CD4-positive, alpha-beta T cell treated with Interleukin-1 beta for 1 hour (primary cell): ENCODE measurements at places on chromosomes 12 and 14.
A peak's percentile ranks its signal among the peaks of the same experiment; 100 is the strongest.

DNA sequence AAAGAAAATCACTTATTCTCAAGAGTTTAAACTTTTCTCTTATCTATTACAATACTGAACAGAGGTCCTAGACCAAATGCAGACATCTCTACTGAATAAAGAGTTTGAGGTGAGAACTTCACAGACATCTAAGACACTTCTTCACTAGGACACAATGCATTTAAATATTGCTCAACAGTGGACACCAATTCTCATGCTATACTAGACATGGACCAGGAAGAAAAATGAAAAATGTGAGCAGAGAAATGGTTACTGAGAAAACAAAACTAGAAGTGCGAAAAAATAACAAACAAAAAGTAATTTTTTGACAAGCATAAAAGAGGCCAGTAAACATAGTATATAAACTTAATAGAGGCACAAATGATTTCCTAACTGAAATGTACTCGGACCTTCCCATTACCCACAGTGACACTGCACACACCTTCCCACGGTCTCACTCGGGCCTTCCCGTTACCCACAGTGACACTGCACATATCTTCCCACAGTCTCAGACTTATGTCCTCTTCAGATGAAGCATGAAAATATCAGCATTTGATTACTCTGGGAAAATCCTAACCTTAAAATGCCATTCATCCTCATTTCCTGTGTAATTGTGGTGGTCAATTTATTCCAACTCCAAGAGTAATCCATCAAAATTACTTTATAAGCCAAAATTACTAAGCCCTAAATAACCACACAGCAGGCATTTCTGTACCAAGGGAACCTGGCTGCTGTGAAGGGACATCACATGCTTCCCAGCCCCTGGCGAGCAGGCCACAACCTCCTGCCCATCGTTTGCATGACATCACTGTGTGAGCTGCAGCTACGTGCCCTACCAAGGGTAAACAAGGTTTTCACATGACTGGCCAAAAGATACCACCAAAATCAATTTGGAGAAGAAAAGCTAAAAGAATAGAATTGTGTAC, 6.4 kb downstream of the SLC15A4 start:
- peak; percentile 57 for DNase-seq

- no peak for DNase-seq
Observed at GRCh38 chr14:25411781-25412757, 362.1 kb upstream of the STXBP6 start.

- no peak for DNase-seq
Observed at GRCh38 chr12:51409846-51410245, 14.8 kb upstream of the SLC4A8 start.

DNA sequence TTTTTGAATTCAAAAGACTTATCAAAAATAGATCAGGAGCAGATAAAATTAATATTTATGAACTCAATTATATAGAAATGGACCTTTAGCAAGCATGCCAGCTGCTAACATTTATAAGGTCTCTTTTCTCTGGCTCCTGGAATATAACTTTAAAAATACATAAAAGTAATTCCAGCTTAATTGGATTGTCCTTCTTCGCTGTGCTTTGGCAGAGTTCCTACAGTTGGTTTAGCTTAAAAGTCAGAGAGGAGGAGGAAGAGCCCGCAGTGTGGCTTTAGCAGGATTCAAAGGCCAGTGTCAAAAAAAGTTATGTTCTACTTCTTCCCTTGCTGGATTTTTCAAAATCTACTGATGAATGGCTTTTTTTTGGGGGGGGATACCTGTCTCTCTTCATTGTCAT, 1484.9 kb upstream of the TMEM132C start:
- no peak for DNase-seq

GRCh38 chr12:132329036-132329719, at the start of gene GALNT9:
Gene GALNT9 (minus strand): TSS chr12:132329589. CDS start chr12:132329203, 386 bp downstream.
- DNase-seq = no peak

DNA sequence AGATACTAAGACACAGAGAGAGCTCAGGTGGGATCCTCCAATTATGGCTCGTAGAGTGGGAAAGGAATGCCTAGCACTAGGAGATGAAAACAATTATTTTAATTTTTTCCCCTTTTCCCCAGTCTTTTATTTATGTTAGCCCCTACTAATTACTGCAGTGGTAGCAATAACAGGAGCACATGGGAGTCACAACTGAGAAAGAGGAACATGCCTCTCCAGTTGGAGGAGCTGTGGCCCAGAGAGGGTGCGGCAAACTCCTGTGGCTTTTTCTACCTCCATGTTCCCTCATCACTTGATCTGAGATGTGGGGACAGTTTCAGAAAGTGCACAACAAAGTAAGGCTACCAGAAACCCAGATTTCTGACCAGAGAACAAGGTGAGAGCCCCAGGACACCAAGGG, 25.9 kb upstream of the POC1B start:
- DNase-seq = no peak

DNA sequence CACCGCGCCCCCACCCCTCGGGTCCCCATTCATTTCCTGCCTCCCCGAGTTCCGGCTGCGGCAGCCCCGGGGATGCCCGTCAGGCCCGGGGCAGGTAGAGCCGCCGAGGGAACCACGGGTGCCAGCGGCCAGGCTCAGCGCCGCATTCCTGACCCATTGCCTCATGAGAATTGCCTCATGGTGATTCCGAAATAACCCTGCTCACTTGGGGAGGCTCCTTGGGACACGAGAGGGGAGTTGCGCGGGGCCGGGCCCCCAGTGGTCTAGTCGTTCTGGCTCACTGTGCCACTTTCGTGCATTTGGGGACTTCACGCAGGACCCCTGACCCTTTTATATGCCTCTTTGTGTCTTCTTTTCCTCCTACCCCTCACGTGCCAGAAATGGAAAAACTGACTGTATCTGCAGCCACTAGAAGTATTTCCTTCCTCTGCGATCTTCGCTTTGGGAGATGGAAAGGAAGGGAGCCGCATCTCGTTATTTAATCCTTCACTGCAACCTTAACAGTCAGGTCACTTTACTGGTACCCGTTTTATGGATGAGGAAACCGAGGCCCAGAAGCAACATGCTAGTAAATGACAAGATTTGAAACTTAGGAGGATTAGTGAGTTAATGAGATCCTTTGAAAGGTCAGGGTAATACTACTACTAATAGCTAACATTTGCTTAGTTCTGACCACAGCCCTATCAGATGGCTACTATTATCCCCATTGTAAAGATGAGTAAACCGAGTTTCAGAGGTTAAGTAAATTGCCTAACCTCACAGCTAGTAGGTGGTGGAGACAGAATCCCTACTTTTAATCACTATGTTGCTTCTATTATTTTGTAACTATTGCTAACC, 768 bp downstream of the PTPN11 start:
- no peak for DNase-seq

DNA sequence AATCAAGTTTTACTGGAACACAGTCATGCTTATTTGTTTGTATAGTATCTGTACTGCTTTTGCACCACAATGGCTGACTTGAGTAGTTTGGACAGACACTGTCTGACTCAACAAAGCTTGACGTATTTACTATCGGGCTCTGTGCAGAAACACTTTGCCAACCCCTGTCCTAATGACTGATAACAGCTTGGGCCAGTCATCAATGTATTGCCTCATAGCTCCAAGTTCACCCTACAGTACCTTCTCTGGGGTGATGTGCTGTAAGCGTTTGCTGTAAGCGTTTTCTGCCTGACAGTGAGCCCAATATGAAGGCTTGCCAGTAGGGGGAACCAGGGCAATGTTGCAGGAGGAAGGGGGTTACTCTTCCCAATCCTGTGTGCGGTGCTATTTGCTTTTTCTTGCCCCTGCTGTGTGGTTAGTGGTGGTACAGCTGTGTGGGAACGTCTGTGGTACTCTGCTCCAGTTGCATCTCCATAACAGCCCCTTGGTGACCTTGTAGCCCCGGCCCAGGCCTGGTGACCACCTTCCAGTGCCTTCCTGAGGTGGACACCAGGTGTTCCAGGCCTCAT, 5.4 kb upstream of the CCDC177 start:
- no peak for DNase-seq

DNA sequence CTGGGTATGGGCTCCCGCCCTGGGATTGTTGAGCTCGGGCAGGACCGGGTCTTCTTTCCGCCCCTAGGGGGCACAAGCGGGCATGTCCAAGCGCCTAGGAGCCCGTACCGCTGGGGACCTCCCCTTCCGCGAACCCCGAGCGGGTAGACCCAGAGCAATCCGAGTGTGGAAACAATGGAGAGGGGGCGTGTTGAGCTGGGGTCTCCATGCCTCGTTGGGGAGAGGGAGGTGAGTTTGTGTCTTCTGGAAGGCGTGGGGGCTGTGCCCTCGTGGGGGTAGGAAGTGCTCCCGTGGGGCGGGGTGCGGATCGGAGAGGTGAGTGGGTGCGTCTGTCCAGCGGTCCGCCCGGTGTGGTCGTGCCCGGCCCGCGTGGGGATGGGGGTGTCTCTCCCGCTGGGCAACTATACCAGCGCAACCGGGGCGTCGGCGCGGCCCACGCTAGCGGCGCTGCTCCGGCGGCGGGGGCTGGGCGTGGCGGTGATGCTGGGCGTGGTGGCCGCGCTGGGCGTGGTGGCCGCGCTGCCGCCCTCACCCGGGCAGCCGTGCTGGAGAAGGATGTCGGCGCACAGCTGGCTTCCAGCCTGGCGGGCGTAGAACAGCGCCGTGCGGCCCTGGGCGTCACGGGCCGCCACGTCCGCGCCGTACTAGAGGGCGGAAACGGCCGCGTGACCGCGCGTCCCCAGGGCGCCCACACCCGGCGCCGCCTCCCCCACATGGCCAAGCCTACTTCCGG, 12.2 kb downstream of the AGAP2 start:
- no peak for DNase-seq

- no peak for DNase-seq
Observed at GRCh38 chr14:38931969-38932652, 170.9 kb downstream of the SEC23A start.

DNA sequence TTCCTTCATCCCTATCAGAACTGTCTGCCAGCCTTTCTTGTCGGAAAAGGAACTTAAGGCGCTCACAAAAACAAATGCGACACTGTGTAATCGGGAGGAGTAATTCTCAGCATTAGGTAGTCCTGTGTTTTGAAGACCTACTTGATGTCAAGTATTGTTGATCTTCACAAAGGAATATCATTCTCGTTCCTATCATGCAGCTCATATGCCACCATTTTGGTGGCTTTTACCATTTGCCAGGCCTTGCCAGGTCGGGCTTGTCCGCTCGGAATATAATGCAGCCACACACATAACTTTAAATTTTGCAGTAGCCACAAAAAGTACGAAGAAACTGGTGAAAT, 903 bp upstream of the PPP4R3A start:
- DNase-seq = no peak

GRCh38 chr14:71995741-71996140, 63.5 kb downstream of the RGS6 start:
- DNase-seq = no peak

DNA sequence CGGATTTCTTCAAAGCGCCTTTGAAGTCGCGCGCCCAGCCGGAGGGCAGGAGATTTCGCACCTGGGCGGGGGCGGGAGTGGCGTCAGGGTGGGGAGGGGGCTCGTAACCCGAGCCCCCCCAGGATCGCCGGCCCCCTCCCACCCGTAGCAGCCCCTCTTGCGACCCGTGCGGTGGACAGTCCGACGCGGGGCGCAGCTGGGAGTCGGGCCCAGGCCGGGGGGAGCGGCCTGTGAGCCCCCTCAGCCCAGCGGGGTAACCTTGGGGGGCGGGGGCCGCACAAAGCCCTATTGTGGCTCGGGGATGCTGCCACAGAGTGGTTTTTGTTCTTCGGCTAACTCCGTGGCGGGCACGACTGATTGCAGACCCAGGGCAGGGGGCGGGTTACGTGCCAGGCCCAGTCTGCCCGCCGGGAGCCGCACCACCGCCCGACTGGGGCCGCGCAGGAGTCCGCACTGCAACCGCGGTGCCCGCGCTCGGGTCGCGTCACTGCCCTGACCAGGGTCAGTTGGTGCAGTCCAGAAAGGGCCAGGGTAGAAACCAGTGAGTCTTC, 4.2 kb upstream of the AAAS start:
- no peak for DNase-seq

DNA sequence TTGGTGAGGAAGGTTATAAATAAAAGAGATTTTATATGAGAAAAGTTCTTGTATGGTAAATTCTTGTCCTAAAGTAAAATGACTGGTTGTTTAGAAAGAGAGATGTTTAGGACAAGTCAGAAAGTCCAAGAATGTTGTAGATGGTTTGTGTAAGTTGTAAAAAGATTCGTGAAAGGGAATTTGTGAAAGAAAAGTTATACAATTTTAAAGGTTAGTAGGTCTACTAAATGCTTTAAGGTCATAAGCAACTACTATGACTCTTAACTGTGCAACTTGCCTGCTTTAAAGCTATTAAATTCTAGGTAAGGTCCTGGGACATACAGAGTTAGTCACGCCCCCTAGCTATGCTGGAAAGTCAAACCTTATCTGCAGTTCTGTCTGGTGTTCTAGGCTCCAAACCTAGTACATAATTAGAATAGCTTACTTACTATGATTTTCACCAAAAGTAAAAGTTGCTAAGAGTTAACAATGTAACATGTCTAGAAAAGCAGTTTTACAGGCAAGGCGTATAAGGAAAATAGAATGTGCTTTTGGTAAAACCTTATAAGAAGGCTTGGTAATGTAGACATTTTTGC, 11.2 kb upstream of the DHRS2 start:
- no peak for DNase-seq

GRCh38 chr14:66606826-66607225, 98.9 kb downstream of the GPHN start:
- no peak for DNase-seq

- DNase-seq = no peak
Observed at GRCh38 chr12:124451016-124451415, 116.4 kb downstream of the NCOR2 start.

GRCh38 chr14:69027242-69027913, 48.3 kb upstream of the ACTN1 start:
- DNase-seq = no peak

- DNase-seq = no peak
Observed at GRCh38 chr12:75558287-75558686, 46.9 kb upstream of the KRR1 start.

DNA sequence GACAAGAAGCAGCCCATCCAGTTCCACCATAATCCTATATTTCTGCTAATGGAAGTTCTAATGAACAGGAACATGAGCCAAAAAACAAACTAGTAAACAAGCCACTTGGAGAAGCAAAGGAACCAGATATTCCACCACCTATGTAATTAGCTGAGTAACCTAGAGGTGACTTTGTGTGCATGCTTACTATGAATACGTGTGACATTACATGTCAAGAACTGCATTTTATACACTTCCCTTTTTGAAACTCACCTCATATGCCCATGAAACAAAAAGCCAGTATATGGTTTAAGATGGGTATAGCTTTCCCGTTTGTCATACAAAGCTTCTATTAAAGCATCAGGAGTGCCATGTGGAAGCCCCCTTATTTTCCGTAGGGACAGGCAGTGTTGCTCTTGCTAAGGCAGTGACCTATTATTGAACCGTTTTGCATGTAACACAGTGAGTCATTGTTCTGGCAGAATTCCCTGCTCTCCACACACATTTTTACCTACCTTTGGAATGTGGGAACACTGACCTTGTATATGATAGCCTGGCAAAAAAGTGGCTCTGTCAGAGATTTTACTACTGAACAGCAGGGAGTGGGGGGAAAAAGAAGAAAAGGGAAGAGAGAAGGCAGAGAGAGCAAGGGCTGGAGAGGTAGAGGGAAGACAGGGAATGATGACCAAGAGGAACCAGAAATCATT, 34.8 kb upstream of the FRMD6 start:
- no peak for DNase-seq
